NCI-H1930 (cell line): ENCODE measurements at places on chromosomes 7 and 10.

- no peak for DNase-seq
Measured at GRCh38 chr10:105974803-105975456, 1189.6 kb downstream of the SORCS1 start.

GRCh38 chr7:44676776-44677175 is 70.3 kb downstream of the OGDH start:
- no peak for DNase-seq

DNA sequence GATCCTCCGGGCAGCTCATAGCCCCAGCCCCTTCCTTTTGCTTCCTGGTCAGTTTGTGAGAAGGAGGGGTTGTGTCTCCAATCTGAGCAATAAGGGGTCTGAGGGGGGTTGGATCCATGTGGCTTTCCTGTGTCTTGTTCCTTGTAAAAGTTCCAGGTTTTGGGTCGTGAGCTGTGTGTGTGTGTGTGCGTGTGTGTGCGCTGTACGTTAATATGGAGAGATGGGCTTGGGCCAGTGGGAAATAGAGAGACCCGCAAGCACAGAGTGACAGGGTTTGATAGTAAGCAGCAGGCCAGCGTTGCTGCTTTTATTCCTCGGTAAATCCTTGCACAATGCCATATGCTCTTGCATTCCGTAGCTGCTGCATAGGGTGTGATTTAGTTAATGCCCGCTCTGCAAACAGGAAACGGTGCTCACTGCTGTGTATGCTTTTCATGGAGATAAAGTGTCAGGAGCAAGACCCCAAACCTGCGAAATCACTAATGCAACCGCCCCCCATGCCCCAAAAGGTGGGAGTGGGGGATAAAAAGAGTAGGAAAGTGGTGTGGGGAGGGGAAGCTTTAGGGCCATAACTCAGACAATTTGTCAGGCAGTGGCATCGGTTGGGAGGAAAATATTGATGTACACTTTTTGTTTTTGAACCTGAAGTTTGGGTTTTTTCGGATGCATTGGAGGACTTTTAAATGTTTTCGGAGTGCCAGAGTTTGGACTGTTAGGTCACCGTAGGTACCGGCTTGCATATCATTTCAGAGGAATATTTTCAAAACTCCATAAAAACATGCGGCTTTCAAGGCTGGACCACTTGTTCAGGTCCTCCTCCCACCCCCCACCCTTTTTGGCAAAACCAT is 108.7 kb downstream of the TCF7L2 start:
- DNase-seq = no peak

DNA sequence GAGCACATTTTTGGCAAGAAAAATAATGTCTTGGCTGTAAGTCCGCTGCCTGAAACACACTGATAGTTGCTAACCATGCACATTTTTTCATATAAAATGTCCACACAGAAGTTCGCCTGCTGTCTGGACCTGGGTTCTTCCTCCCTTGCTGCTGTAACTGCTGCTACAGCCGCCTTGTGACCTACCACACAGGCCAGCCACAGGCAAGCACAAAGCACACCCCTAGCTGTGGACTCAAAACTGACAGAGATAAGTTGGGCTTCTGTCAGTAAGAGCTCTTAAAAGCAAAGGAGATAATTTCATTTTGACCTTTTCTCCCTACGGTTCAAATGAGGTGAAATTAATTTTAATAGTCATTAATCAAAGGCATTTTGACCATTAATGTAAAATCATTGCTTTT is 354.7 kb downstream of the OTUD1 start:
- DNase-seq = no peak

DNA sequence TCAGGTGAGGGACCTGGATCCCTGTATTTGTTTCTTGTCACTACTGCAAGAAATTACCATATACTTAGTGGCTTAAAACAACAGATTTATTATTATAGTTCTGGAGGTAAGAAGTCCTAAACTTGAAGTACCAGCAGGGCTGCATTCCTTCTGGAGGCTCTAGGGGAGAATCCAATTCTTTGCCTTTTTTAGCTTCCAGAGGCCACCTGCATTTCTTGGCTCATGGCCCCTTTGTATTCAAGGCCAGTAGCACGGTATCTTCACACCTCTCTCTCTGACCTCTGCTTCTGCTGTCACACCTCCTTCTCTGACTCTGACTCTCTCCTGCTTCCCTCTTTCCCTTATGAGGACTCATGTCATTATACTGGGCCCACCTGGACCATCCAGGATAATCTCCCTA is 2.2 kb upstream of the LHPP start:
- no peak for DNase-seq

GRCh38 chr10:131570716-131571307 is 259.3 kb upstream of the TCERG1L start:
- no peak for DNase-seq

DNA sequence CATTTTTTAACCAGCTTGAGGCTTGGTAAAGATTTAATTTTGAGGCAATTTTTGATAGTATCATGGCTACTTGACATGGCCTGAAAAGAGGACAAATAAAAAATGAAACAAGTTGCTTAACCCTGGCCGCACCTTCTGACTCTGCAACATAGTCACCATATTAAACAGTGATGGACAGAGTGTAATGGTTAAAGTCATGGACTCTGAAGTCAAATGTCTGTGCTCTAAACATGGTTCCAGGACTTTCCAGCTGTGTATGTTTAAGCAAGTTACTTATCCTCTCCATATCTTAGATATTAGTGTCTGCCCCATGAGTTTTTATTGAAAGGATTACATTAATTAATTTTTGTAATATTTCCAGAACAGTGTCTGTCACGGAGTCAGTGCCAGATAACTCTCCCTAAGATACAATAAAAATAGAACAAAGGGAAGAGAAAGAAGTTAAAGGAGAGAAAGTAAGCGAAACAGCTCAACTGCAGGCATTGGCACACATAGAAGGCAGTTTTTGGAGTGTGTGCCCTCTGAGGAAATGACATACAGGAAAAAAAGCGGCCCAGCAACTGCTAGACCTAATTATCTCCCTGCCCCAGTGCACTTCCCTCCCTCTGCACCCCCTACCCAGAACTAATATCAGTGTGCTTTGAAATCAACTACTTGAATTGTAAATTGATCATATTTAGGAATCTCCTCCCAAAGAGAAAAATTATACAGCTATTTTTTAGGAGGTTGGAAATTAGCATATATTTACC is 65.3 kb downstream of the MACC1 start:
- DNase-seq = no peak

DNA sequence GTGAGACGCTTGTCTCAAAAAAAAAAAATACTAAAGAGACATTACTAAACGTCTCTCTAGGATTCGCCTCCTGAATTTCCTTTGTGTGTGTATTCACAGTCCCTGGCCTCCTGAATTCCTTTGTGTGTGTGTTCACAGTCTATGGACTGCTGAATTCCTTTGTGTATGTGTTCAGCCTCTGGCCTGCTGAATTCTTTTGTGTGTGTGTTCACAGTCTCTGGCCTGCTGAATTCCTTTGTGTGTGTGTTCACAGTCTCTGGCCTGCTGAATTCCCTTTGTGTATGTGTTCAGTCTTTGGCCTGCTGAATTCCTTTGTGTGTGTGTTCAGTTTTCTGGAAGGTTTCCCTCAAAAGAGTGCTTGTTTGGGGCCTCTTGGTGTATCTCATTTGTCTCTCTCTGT is 8.2 kb downstream of the BMS1 start:
- DNase-seq = no peak
